Amygdala (tissue), 56 donors: ENCODE measurements at places on chromosomes 1 and 21.

GRCh38 chr1:27322569-27323240 lies 742 bp downstream of the TMEM222 start:
- no peak for DNase-seq

GRCh38 chr1:83905315-83905907 lies 93.5 kb downstream of the TTLL7 start:
- no peak for DNase-seq

GRCh38 chr1:187266051-187266450 lies 437.3 kb downstream of the PLA2G4A start:
- no peak for DNase-seq

- DNase-seq, result no peak
These were observed 292.1 kb upstream of the VAMP3 start for GRCh38 chr1:7478809-7479499.

DNA sequence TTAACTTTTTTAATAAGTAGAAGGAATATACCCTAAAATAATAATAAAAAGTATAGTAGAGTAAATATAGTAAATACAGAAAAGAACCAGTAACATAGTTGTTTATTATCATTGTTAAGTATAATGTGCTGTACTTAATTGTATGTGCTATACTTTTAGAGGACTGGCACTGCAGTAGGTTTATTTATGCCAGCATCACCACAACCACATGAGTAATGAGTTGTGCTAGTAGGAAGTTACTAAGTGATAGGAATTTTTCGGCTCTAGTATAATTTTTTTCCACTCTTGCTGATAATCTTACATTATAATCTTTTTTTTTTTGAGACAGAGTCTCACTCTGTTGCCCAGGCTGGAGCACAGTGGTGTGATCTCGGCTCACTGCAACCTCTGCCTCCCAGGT lies 71.6 kb downstream of the IVNS1ABP start:
- DNase-seq, result no peak

- DNase-seq, result no peak
These were observed 22.7 kb downstream of the INAVA start for GRCh38 chr1:200917291-200917817.

- no peak for DNase-seq
These were observed 55.0 kb downstream of the WNT9A start for GRCh38 chr1:227892489-227893299.

- DNase-seq, result no peak
These were observed 124.4 kb upstream of the CACYBP start for GRCh38 chr1:174875306-174875705.

- DNase-seq, result no peak
These were observed 25.1 kb upstream of the B3GALT2 start for GRCh38 chr1:193211539-193211938.

- no peak for DNase-seq
These were observed 19.5 kb downstream of the IFFO2 start for GRCh38 chr1:18936814-18937481.

GRCh38 chr1:185406006-185406690 lies 89.1 kb upstream of the IVNS1ABP start:
- DNase-seq, result no peak

GRCh38 chr1:9242338-9242969 lies 7.9 kb downstream of the H6PD start:
- DNase-seq, result peak; percentile 37

DNA sequence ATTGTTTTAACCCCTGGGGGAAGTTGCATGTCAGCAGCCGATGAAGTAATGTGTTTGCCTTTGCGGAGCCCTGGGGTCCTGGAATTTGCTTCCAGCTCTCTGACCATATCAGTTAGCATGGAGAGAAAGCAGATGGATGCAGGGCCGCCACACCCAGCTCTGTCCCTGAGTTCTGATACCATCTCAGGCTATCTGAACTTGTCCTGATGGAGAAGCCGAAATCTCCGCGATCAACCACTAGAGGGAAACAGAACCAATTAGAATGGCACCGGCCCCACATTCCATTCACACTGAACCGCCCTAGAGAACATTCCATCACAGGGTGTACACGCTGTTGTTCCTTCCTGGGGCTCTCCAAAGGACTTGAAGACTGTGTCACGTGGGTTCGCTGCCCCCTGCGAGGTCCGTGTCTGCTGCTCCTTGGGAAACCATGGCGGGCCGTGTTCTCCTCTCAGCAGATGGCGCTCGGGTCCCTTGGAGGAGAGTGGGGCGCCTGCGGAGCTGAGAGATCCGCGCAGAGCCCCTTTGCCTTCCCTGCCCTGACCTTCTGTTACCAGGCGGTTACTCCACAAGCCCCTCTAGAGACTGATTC lies 75.4 kb downstream of the ABCA4 start:
- DNase-seq, result no peak

DNA sequence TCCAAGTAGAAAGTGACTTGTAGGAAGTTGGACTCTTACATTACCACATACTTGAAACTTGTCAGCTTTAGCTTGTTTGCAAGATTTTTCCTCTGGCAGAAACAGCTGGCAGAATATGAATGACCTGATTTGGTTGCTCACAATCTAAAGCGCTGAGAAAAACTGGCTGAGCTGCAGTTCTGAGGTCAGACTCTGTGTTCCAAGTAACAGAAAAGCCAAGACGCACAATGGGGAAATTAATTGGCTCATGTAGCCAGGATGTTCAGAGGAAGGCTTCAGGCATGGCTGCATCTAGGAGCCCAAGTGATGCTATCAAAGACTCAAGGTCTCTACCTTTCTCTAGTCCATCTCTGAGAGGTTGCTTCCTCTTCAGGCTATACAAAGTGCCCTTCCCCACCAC lies 27.0 kb downstream of the ALPL start:
- no peak for DNase-seq

DNA sequence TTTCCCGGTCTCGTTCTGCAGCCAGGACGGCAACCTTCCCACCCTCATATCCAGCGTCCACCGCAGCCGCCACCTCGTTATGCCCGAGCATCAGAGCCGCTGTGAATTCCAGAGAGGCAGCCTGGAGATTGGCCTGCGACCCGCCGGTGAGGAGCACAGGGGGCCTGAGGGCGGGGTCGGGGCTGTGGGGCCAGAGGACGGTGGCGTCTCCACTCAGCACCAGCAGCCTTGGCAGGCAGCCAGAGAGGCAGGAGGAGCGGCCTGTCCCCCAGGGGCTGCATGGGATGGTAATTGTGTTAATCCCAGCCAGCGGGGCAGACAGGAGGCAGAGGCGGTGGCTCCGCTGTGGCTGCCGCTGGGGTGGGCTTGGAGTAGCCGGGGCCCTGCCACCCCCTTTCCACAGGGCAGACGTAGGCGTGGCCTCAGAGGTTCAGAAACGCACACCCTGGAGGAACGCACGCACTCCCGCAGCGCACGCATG lies 12.1 kb downstream of the SAMD11 start:
- no peak for DNase-seq

DNA sequence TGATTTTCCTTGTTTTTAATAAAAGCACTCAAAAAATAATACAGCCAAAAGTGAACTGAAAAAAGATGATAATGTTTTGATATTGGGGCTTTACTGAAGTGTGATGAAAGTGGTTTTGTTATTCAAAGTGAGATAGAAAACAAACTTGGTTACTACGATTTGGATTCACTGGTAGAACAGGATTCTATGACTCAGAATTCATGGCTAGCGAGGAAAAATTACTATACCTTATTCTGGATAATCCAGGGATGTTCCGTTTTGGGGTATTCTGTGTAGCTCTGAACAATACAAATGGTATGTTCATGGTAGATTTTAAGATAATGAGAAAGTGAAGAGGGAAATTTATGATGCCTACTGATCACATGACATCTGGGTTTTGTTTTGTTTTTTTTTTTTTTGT lies 117.7 kb downstream of the NRDC start:
- DNase-seq, result no peak

GRCh38 chr21:43840259-43840658 lies 24.8 kb upstream of the AGPAT3 start:
- no peak for DNase-seq

GRCh38 chr1:211723273-211723672 lies 47.9 kb upstream of the NEK2 start:
- no peak for DNase-seq

- no peak for DNase-seq
These were observed 121.3 kb downstream of the MAST2 start for GRCh38 chr1:45924736-45925135.

DNA sequence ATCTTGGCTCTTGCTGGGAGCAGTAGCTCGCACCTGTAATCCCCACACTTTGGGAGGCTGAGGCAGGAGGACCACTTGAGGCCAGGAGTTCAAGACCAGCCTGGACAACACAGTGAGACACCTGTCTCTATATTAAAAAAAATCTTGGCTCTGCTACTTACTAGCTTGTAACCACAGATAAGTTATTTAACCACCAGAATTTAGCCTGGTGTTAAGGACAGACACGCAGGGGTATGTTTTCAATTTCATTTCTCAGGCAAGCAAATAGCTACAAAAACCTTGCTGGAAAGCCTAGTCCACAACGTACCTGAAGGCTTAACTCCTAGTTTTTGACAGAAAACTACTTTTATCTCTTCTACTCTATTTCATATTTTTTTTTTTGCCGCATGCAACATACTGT lies 24.8 kb upstream of the GFI1 start:
- DNase-seq, result no peak

DNA sequence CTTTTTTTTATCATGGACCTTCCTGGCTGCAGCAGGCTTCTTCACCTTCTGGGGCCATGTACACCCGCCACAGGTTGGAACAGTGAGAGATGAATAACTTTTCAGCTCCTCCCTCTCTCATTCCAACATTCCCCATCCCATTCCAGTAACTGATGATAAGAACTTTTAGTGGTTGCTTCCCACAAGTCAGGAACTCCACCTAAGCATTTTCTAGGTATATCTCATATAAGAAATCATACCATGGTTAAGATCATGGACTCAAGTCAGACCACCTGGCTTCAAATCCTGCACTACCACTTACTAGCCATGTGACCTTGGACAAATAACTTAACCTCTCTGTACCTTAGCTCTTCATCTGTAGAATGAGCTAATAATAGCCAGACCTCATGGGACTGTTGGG lies 42.5 kb upstream of the RGS8 start:
- no peak for DNase-seq

DNA sequence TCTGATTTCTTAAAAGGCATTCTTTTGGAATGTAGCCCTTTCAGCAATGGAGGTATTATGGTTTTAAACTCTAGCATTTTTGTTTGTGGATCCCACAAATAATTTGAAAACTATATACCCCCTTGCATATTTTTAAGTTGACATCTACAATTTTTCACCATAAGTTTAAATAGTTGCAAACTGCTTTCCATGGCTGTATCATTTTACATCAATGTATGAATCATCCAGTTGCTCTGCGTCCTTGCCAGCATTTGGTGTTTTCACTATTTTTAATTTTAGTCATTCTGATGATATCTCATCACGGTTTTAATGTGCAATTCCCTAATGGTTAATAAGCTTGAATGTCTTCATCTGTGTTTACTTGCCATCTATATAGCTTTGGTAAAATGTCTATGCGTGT lies 20.7 kb downstream of the DIPK1A start:
- DNase-seq, result no peak

DNA sequence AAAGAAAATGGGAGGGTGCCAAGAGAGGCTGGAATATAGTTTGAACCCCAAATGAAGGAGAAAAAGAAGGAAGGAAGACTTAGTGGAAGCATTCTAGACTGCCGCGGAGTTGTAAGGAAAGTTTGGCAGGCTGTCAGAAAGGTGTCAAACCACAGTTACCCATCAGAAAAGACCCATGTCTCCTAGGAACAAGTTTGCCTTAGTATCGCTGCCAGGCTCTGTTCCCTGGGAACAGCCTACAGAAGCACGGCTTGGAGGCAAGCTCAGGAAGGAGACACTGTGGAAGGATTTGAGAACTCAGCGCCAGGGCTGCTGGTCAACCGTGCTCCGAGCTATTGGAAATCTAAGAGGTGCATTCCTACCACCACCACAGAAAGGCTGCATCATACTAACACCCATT lies 197.4 kb downstream of the RRAGC start:
- DNase-seq, result no peak

- peak; percentile 79 for DNase-seq
These were observed at the start of gene ZBTB8B for GRCh38 chr1:32464716-32465577. Gene ZBTB8B, plus strand, starts transcription at chr1:32465072. Its CDS starts 5,553 bp downstream, at chr1:32470625.

- DNase-seq, result no peak
These were observed 107.7 kb downstream of the AJAP1 start for GRCh38 chr1:4762146-4762545.

DNA sequence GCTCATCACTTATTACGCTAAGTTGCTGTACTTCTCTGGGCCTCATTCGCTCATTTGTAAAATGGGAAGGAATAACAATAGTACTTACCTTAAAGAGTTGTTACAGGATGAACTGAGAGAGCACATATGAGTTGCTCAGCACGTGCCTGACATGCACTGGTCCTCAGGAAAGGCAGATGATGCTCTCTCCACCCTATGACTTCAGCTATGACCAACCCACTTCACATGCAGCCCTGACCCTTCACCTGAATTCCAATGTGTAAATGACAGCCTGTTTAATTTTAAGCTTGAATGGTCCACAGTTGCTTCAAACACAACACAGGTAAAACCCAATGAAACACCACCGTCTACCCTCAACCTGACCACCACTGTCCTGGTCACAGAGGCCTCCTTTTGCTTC lies 32.9 kb downstream of the GADD45A start:
- no peak for DNase-seq

- no peak for DNase-seq
These were observed 47.9 kb upstream of the TARBP1 start for GRCh38 chr1:234526922-234527321.

DNA sequence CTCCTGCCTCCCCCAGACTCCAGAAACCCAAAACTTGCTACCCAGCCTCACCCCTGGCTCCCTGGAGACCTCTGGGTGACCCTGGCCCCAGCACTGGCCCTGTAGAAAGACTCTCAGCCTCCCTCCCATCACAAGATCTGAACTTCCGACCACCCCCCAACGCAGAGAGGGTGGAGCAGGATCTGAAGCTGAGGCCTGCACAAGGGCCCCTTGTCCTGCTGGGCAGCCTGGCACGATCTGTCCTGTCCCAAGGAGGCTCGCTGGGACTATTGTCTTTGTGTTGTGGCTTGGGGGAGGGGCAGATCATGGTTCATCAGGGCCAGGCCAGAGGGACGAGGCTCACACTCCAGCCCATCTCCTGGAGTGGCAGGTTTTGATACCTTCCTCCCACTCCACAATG lies 20.0 kb downstream of the PHLDA3 start:
- DNase-seq, result peak; percentile 74

DNA sequence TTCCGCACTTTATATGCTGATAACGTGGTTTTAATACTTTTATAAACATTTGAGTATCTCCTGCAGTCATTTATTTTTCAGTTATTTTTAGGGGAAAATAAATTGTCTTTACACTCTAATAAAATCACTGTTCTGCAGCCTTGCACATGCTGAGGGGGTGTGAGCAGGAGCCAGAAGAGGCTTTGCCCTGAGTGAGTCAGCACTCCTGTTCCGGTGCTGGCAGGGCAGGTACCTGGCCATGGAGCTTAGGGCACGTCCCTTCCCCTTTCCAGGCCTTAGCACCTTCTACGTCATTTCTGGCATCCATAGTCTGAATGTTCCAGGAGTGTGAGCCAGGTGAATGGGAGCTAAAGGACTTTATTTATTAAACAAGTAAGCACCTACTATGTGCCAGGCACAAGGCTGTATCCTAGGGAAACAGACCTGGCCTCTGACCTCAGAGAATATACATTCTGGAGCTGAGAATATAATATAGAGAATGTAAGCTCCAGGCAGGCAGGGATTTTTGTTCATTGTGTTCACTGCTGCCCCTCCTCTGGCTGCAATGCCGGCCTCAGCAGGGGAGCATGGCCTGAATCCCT lies 402.9 kb downstream of the PTPRU start:
- DNase-seq, result no peak

- DNase-seq, result no peak
These were observed 8.0 kb upstream of the BRWD1 start for GRCh38 chr21:39321424-39321823.
